Muscle of leg (tissue), 16 donors: ENCODE measurements at places on chromosomes 5 and 9.

DNA sequence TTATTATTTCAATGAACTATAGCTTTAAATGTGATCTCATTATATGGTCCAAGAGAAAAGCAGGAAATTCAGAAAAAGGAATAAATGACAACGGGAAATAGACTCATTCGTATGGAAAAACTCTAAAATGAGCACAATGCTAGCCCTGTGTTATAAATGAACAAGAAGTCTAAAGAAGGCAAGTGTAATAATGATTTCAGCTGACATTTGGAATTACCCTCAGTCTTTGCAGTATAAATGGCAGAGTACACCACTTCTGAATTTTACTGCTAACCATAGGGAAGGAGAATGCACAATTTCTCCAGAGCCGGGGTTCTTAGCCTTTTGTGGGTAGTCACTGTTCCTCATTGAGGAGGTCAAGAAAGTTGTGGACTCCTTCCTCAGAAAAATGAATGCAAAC lies 93.1 kb downstream of the ANKRD55 start:
- peak; percentile 35 for DNase-seq

GRCh38 chr9:2177121-2177520 lies 162.0 kb downstream of the SMARCA2 start:
- DNase-seq: no peak

GRCh38 chr9:2241836-2242741 lies 226.9 kb downstream of the SMARCA2 start:
- peak; percentile 97 for DNase-seq

- peak; percentile 87 for DNase-seq
These were observed 451.4 kb downstream of the KDM4C start for GRCh38 chr9:7209016-7209715.

GRCh38 chr9:4308482-4308881 lies 8.6 kb upstream of the GLIS3 start:
- no peak for DNase-seq

DNA sequence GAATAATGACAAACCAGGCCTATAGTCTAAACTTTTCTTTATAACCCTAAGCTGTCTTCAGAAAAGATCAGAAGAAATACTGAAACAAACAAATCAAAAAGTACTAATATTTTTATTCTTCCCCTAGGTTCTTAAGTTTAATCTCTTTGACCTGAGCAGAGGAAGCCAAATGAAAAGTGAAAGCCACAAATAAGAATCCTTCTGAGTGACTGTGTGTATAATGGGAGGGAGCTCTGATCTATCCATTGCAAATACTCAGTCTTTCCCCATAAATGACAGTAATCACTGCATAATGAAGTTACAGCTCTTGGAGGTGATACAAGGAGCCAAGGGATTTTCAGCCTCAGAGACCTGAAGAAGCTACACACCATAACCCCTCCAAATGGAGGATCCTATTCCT lies 126.9 kb upstream of the ATP10B start:
- no peak for DNase-seq
